Prostate gland (tissue), 2 donors: ENCODE measurements at places on chromosomes 7 and 10. TPM values are rescaled to one million over a fixed set of nuclear protein-coding genes. Genes with fewer than 3 reads are reported as not detected.

- H3K36me3 ChIP-seq = no peaks in the 10 kb centered on the region
- H3K4me3 ChIP-seq = no peak overlapping the region
- H3K27ac ChIP-seq = no peak overlapping the region
- no peaks in the 10 kb centered on the region for H3K4me1 ChIP-seq
Observed at GRCh38 chr10:42650374-42650773, 12.0 kb upstream of the ZNF33B start.

DNA sequence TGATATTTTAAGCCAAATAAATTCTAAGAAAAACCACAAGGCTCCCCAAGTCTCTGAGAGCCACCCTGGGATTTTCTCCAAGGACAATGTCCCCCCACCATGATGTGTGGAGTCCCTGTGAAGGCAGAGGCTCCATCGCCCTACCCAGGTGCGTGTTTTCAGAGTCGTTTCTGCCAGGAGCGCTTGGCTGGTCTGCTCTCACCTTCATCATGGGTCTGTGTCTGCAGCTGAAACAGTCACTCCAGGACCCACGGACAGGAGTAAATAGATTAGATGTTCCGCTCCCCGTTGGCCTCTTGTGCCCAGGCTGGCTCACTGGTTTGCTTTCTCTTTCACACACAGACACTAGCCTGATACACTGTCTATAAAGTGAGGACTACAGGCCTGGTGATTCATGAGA, 217.5 kb downstream of the SFMBT2 start:
- H3K4me3 ChIP-seq = no peak overlapping the region
- no peak for DNase-seq
- H3K4me1 ChIP-seq = no peaks in the 10 kb centered on the region
- H3K27me3 ChIP-seq = no peaks in the 10 kb centered on the region
- H3K27ac ChIP-seq = no peak overlapping the region

DNA sequence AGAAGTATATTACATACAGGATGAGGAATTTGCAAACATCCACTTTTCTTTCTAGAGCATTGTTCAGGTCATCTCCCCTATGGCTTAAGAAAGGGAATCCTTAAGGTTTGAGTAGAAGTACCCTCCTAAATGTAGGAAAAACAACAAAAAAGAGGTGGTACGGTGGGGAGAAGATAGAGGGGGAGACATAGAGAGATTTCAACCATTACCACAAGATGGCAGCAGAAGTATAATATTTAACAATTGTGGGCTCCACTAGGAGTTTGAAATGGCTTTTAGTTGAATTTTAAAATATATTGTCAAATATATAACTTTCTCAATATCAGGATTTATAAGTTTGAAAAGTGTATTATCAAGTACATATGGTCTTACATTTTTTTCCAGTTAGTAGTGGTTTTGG, 72.7 kb upstream of the PRKG1 start:
- DNase-seq = no peak
- no peaks in the 10 kb centered on the region for H3K36me3 ChIP-seq
- no peak overlapping the region for H3K27ac ChIP-seq
- no peaks in the 10 kb centered on the region for H3K27me3 ChIP-seq
- H3K4me1 ChIP-seq = no peaks in the 10 kb centered on the region

DNA sequence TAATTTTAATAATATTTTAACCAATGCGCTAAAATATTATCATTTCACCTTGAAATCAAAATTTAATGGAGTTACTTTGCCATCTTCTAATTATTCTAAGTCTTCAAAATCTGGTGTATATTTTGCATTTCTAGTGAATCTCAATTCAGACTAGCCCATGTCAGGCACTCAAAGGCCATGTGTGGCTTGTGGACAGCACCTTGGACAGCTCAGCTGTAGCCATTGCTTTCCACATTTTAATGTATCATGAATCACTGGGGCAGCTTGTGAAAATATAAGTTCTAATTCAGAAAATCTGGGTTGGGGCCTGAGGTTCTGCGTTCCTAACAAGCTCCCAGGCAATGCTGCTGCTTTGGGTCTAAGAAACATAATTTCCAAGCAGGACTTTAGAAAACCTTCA, 57.2 kb downstream of the MGAM2 start:
- H3K27ac ChIP-seq = no peak overlapping the region
- no peaks in the 10 kb centered on the region for H3K4me1 ChIP-seq
- H3K27me3 ChIP-seq = no peaks in the 10 kb centered on the region
- H3K4me3 ChIP-seq = no peak overlapping the region
- no peaks in the 10 kb centered on the region for H3K36me3 ChIP-seq

The STEAP1B gene
- 6.4 TPM for total RNA-seq
